ENCODE measurements at places on chromosomes 2 and 18. TPM values are rescaled to one million over a fixed set of nuclear protein-coding genes. Genes with fewer than 3 reads are reported as not detected.

Gene RPS27A
- total RNA-seq: 3,229 TPM

Gene ANKRD23
- 3.5 TPM for total RNA-seq

Gene ACMSD
- total RNA-seq: not detected

Gene CRYGC
- total RNA-seq: not detected

Gene NCL
- total RNA-seq: 189 TPM

Gene ZFP36L2
- 124 TPM for total RNA-seq

Gene FAM124B
- 3.5 TPM for total RNA-seq

Gene LCT
- not detected for total RNA-seq

Gene ADAM23
- total RNA-seq: 0.66 TPM

Gene TUBA4A
- 5.4 TPM for total RNA-seq

Gene EPHA4
- total RNA-seq: 18.6 TPM

Gene PROM2
- 48.8 TPM for total RNA-seq

DNA sequence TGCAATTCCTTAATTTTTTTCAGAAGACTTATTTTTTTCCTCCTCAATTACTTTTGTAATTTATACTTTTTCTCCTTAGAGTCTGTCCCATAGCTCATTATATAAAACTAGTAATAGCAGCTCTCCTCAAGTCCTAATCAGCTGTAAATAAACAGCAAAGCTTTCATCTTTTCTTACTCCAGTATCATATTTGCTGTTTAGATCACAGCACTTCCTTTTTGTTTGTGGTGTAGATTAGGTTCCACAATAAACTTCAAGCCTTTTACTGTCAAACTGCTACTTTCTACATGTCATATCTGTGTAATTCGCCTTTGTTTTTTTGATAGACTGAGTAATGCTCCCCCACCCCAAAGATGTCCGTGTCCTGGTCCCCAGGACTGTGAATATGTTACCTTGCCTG lies 25.5 kb downstream of the GCG start:
- DNase-seq: no peak

GRCh38 chr2:240530181-240530580 lies 27.6 kb downstream of the ANKMY1 start:
- no peak for DNase-seq

DNA sequence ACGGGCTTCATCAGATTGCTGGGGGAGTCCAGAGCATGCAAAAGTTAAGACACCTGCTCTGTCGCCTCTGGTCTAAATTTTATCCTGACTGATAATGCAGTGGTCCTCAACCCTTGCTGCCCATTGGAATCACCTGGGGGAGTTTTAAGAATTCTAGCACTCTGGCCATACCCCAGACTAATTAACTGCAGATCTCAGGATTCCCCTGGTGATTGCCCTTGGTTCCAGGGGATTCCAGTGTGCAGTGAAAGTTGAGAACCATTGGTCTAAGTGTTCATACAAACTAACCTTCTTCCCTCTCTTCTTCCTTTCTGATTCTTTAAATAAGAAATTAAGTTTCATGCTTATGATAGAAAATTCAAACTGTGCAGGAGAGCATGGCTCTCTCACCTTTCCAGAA lies 105.7 kb upstream of the MGAT5 start:
- DNase-seq: no peak

- DNase-seq: no peak
Observed at GRCh38 chr2:55365303-55365702, 54.4 kb downstream of the CCDC88A start.

DNA sequence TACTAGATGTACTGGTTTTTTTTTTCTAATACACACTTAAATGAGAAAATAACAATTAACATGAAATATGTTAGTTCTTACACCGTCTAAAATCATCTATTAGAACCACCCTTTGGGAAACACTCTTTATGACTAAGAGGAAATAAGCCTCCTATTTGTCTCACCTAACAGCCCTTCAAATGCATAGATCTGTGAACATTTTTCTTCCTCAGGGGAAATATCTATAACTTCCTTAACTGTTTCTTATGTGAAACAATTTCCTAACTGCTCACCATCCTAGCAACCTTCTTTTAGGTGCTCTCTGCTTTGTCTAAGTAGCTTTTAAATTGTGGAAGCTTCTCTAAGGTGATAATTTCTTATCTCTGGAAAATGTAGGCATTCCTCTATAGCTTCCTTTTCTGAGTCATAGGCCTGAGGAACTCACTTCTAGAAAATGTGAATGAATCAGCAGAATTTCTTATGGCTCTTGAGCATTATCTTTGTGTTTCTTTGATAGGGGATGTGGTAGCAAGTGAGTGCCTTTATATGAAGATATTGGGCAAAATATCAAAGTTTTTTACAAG lies 56.1 kb downstream of the CNTNAP5 start:
- DNase-seq: no peak

GRCh38 chr2:54872780-54873179 lies 149.3 kb downstream of the EML6 start:
- no peak for DNase-seq

DNA sequence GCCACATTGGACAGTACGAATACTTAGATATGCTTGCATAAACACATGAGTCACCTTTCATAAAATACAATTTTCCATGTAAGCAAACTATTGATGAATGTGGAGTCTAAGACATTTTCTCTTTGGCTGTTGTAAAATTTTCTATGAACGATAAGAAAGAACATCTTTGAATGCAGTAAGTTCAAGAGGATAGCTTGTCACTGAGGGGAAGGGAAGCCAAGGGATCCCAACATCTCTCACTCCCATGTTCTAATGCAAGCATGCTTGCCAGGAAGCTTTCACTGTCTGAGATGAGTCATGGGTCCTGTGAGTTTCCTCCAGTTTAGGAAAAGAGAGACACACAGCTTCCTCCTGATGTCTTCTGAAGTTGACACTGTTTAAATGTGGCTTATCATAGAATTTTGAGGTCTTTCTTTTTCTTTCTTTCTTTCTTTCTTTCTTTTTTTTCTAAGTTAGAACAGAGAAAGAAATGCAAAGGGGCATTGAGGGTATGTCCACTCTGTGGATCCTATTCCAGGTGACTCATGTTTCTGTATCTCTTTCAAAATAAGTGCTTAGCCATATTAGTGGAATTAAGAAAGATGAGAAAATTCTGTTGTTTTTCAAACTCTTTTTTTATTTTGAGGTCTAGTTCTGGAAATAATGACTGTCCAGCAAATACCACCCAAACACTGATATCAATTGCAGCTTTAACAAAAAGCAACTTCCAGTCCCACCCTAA lies 146.6 kb downstream of the RDH14 start:
- DNase-seq: no peak

DNA sequence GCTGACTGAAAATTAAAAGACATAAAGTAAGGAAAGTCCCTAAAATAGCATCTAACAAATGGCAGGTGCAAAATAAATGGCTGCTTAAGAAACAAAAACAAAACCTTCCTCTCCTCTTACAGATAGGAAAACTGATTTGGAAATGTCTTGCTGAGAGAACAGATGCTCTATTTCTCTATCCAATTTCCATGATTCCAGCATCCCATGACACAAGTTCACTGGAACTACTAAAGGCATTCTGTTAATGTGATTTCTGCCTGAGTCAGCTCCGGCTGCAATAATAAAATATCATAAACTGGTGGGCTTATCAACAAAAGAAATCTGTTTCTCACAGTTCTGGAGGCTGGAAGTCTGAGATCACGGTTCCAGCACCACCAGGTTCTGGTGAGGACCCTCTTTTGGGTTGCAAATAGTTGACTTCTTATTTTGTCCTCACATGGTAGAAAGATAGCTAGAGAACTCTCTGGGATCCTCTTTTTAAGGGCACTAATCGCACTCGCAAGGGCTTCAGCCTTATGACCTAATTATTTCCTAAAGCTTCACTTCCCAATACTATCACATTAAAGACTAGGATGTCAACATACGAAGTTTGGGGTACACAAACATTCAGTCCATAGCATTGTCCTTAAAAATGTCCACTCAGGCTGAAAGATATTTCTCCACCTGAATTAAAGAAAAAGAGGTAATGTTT lies 78.2 kb upstream of the GALNT3 start:
- no peak for DNase-seq

GRCh38 chr2:84959566-84960506 lies 11.1 kb upstream of the KCMF1 start:
- no peak for DNase-seq

DNA sequence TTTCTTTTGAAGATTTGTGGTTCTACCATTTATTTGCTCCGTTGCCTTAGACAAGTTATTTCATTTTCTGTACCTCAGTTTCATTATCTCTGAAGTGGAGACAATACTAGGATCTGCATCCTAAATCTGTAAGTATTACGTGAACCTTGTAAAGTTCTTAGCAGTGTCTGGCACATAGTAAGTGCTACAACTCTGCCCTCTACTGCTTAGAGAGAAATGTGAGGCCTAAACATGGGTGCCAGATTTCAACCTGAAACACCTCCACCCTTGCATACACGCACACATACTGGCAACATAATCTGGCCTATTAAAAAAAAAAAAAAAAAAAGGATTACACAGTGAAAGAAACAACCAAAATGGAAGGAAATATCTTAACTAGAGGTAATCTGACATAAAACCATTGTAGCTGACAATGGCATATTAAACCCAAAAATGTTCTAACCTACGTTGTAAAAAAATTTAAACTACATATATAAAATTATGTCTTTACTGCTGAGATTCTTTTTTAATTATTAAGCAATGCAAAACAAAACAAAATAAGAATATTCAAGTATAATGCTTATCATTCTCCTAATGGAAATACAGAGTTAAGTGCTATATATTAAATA lies 132.6 kb downstream of the MAP2 start:
- DNase-seq: no peak

GRCh38 chr2:120650022-120650644 lies 85.5 kb upstream of the GLI2 start:
- no peak for DNase-seq

DNA sequence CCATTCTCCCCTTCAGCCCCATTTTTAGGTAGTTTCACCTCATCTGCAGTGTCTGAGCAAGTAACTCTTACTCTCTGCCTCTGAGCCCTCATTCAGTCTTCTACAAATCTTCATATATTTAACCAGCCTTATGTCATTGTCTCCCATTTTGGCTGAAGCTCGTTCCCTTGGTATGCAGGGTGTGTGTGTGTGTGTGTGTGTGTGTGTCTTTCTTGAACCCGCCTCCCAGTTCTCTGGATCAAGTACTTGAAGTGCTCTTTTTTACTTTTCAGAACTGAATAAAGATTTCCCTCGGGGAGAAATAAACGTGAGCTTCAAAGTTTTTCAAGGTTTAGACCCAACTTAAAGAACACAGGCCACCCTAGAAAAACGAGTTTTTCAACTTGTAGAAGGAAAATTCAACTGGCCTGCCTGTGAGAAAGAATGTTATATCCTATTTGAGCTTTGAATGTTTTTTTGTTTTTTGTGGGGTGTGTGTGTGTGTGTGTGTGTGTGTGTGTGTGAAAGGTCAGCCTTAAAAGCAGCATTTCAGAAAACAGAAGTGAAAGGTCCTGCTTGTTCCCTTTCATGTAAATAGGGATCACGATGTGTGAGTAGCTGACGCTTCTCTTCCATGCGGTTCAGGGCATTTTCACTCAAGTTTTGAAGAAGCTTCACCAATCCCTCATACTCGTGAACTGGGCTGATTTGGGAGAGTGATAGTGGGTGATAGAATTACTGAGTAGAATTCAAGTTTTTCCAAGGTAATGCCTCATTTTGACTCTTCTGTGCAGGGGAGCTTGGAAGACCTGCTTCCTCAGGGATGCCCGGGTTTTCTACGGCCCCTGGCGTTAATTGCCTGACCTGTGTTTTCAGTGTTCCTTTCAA lies 50.6 kb upstream of the EML6 start:
- no peak for DNase-seq

DNA sequence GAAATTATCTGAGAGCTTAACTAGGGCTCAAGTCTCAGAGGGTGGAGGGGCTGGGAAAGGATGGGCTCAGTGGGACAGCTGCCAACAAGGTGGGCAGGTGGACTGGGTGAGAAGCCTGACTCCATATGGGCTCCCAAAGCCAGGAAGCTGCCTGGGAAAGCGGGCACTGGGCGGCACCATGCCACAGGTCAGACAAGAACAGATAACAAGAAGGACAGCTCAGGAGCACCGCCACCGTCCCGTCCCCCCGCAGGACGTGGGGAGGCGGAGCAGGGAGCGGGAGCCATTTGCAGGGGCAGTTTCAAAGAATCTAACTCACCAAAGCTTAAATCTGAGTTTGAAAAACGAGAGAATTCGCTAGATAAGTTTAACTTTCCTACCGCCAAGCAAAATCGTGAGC lies 45.6 kb downstream of the NETO1 start:
- DNase-seq: no peak

- DNase-seq: no peak
Observed at GRCh38 chr2:59803586-59803985, 749.9 kb downstream of the BCL11A start.

GRCh38 chr2:156457523-156458517 lies 21.6 kb downstream of the GPD2 start:
- no peak for DNase-seq

DNA sequence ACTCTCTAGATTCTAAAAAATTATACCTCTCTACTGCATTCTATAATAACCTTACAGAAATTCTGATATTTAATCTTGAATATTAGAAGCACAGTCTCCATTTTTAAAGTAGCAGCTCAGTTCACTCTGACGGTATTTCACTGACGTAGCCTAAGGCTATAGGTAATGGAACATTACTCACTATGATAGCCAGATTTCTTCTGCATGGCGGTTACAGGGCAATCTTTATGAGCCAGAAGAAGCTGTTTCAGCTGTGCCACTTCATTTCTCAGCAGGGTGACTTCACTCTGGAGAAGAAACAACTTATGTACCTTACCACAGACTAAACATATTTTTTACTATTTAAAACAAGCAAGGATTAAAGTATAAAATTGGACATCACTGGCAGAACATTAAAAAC lies 75.3 kb upstream of the CHN1 start:
- DNase-seq: no peak

DNA sequence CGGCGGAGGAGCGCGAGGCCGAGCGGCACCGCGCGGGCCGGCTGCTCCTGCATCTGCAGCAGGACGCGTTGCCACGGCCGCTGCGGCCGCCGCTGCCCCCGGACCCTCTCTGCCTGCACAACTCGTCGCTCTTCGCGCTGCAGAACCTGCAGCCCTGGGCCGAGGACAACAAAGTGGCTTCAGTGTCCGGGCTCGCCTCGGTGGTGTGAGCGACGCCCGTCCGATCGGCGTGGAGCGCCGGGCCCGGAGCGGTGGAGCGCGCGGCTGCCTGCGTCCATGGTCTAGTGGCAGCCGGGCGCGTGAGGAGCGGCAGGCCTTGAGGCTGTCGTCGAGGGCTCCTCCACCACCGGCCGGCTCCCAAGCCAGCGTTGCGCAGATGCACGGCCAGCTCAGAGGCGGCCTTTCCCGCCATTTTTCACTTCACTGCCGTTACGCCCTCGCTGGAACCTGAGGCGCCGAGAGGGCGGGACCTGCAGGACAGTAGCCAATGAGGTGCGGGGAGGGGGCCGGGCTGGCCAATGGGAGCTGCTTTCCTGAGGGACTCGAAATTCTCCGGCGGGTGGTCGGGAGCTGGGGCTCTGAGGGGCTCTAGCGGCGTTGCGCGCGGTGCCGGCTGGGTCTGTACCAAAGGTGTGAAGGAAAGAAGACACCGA lies 1.9 kb downstream of the TLX2 start:
- no peak for DNase-seq

DNA sequence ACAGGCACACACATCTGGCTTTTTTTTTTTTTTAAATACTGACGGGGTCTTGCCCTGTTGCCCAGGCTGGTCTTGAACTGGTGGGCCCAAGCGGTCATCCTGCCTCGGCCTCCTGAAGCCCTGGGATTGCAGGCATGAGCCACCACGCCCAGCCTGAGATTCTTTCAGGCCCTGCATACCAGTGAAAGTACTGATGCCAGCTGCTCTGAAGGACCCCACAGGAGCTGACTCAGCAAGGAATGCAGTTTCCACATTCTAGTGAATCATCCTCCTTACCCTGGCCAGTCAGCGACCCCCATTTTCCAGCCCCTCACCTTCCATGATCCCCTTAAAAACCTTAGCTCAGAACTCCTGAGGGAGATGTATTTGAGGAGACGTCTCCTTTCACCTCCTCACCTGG lies 5.8 kb upstream of the DTYMK start:
- DNase-seq: no peak
